ENCODE measurements at places on chromosomes 13 and 19.

GRCh38 chr13:63351081-63351480, 1935.4 kb upstream of the PCDH20 start:
- no peak for DNase-seq

DNA sequence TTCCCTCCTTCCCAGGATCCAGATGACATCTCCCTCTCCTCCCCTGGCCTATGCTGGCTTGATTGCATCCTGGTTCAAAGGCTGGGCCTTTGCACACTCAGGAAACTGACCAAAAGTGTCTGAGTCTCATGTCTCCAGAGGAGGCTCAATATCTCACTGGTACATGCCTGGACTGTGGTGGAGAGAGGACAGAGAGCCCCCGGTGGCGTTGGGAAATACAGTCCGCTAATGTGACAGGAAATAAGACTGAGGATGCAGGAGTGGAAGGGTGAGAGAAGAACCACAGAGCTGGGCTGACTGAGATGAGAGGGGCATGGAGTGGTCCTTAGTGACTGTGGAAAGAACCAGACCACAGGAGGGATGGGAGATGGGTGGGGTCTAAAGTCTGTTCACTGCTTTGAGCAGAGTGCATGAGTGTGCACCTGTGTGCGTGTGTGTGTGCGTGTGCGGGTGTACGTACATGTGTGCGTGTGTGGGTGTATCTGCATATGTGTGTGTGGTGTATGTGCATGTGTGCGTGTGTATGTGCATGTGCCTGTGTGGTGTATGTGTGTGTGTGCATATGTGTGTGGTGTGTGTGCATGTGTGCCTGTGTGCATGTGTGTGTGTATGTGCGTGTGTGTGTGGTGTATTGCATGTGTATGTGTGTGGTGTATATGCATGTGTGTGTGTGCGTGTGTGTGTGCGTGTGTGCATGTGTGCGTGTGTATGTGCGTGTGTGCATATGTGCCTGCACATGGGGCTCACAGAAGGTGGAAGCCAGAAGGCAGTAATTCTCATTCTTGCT, 1.9 kb downstream of the SIGLEC5 start:
- DNase-seq: no peak

DNA sequence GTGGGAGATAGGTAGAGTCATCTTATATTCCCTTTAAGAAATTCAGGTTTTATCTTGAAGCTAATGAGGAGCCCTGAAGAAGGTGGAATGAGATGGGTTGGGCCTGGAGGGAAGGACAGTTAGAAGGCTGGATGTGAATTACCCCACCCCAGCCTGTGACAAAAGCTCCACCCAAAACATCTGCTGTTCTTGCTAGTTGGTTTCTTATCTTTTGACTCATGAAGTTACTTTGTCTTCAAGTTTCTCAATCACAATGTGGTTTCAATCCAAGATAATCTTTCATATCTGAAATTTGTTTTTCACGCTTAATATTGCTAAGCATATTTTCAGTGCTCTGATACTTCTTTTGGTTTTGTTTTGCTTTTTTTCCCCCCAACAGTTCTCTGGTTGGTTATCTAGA, 38.3 kb upstream of the HMGB1 start:
- no peak for DNase-seq

DNA sequence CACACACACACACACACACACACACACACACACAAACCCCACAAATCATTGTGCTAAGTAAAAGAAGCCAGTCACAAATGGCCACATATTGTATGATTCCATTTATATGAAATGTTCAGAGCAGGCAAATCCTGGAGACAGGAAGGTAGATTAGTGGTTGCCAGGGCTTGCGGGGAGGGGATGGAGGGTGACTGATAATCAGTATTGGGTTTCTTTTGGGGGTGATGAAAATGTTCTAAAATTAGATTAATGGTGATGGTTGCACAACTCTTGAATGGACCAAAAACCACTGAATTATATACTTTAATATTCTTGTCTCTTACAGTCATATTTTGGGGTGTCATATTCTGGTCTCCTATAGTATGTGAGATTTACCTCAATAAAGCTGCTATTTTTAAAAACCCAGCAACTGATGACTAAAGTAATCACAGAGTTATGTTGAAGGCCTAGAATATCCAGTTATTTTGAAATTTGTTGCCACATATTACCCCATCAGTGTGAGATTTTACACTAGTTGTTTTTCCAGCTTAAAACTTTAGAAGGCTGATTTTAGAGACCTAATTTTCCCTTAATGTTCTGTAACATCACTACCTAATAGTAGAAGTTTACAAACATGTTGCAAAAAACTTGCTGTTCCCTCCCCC, 20.3 kb downstream of the FLT1 start:
- DNase-seq: no peak

DNA sequence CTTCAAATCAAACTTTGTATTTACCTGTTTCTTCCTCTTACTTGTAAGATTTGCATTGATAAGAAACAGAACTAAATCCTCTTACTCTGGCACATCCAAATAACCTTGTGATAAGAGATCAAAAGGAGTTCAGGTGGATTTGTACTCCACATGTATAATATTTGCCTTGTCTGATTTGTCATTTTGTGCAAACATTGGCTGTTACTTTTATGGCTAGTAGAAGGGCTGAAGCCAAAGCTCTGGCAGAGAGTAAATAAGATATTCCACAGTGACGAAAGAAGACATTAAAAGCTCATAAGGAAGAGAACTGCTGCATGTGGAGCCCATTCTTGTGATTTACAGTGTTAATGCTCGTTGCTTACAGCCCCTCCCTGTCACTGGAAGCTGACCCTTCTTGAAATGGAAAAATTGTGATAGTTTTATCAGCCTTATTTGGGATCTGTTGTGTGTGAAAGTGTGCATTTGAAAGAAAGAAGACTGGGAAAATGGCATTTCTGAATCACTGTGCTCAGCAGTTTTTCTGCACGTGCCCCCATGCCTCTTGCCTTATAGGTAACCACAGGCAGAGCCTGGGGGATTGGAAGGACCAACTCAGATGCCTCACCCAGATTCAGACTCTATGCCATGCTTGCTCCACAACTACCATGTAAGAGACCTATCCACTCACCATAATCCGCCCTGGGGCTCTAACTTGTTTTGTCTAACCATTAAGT, 68.2 kb downstream of the OXGR1 start:
- DNase-seq: no peak

GRCh38 chr19:46271481-46272197, 25.2 kb upstream of the HIF3A start:
- no peak for DNase-seq

DNA sequence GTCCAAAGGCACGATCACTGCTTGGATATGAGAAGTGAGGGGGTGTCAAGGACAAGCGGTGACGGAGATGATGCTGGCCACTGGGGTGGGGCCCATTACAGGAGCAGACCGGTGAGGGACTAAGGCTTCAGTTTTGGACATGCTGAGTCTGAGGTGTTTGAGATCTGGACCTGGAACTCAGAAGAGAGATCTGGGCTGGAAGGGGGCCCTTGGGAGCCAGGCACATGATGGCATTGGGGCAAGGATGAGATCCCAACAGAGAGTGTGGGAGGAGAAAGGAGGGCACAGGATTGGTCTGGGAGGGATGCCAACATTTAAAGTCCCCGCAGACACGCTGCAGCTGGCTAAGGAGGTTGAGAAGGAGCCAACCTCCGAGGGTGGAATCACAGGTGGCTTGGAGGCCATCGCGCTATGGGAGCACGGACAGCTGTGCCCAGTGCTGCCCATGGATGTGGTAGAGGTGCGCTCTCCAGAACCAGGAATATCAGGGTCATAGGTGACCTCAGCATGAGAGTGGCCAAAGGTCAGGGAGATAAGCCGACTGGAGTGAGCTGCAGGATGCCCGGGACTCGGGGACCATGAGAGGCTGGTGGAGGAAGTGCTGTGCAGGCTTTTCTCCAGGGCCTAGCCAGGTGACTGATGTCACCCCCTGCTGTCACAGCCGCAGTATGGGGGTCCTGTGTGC, 21.8 kb downstream of the DHRS12 start:
- DNase-seq: no peak

Data from stimulated activated CD4-positive, alpha-beta T cell treated with anti-CD3 and anti-CD28 coated beads, Interleukin-2, amount 100 ng/mL, for 48 hours (primary cell).